NCI-H1417 (cell line): ENCODE measurements at places on chromosomes 16 and 17.

GRCh38 chr16:51624080-51624775 lies 473.2 kb upstream of the SALL1 start:
- no peak for DNase-seq

- no peak for DNase-seq
Measured at GRCh38 chr17:77459018-77459755, 318.4 kb downstream of the SEC14L1 start.

GRCh38 chr17:39187152-39187830 lies 10.2 kb downstream of the CACNB1 start:
- DNase-seq = no peak

DNA sequence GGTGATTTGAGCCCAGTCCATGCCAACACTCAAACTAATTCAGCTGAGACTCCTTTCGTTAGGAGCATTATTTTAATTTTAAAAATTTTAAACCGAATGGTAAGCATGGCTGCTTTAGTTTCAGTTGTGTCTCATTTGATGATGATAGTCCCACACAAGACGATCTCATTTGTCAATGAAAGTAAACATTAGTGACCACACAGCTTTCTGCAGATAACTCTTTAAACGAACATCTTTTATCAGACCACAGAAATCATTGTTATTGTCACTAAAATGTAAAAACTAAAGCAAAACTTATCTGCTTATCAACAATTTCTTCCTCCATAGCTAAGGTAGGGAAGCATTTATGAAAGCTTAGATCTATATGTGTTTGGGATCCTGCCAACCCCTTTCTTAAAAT lies 382.2 kb downstream of the ZFHX3 start:
- no peak for DNase-seq

DNA sequence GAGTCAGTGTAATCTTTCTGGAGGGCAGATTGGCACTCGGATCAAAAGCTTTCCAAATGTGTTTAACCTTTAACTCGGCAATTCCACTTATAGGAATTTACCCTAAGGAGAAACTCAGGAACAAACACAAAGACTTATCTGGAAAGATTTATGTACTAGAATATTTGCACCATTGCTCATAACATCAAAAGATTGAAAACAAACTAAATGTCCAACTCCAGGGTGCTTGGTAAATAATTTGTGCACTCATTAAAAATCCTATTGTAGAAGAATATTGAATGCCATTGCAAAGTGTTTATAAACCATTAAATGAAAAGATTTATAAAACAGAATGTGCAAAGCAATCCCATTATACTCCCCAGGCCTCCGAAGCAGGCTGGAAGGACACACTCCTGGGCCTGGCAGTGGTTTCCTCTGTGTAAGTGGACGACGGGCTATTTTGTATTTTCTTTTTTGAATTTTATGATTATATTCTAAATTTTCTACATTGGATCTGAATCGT lies 18.7 kb upstream of the RBFOX3 start:
- DNase-seq = no peak

DNA sequence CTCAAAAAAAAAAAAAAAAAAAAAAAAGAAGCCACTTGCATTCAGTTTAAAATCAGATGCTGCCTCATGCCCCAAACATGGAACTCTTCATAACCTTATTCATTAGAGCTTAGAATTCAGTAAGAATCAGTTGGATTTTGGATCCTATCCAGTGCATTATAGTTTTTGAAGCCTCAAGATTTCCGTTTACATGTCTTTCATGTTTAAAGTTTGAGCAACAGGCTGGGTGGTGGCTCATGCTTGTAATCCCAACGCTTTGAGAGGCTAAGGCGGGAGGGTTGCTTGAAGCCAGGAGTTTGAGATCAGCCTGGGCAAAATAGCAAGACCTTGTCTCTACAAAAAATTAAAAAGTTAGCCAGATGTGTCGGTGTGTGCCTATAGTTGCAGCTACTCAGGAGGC lies 55.0 kb downstream of the SNTB2 start:
- no peak for DNase-seq

- no peak for DNase-seq
Measured at GRCh38 chr16:53780051-53780450, 76.1 kb downstream of the FTO start.

DNA sequence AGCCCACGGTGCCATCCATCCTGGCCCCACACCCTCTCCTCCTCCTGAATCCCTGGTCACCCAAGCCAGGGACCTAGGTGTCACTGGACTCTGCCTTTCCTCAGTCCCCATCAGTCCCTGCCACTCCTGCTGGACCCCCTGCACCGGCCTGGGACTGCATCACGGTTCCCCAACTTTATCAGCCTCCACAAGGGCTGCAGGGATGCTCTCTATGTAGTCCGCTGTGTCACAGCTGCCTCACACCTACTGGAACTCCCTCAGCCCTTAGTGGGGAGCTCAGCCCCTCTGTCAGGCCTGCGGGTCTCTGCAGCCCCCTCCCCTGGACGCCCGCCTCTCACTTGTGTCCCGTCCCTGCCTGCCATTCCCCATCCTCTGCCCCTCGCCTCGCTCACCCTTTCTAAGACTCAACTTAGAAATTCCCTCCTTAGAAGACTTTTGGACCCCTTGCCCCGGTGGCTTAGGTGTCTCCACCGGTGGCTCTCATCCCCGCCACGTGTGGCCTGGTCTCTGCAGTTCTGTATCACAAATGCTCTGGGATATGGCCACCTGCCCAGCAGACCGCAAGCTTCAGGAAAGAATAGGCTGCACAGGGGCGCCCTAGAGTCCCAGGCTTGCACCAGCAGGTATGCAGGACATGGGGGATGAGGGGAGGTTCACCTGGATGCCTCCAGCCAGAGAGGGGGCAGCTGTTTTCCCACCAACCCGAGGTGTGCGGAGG lies 62.9 kb downstream of the PRMT7 start:
- no peak for DNase-seq

DNA sequence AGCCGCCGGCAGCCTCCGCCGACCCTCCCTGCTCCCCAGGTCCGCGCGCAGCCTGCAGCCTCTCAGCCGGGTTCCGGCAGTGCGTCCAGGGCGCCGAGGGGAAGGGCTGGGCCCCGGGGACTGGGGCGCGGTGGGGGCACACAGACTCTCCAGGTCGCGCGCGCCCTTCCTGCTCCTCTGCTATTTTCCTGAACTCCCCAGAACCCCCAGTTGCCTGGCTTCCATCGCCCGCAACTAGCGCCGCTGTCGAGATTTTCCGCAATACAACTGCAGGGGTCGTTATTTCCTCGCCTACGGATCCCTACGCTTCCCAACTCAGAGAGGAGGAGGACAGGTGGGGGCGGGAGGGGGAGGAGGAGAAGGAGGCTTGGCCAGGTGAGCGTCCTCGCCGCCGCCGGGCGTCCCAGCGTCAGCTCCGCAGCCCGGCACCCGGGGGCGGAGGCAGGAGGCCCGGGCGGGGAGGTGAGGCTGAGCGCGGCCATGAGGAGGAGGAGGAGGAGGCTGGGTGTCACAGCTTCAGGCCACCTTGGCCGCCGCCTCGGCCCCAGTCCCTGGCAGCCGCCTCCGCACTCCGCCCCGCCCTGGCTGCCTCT lies at the start of gene CA10:
CA10 (minus strand) TSS at position 265 of the 593 bp plus-strand sequence.
- peak; percentile 56 for DNase-seq

DNA sequence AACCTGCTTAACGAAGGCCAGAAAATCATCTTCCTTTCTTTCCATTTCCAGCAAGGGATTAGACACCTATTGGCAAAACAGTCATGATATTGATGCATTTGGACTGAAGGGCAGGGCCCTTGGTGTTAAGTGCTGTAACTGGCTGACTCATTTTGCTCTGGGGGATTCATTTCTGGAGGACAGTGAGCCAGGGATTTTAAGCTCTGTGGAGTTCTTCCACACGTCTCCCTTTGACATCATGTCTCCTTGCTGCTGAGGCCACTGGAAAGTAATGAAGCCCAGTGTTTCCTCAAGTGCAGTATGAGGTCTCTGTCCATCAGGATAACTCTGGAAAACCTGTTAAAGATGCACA lies 42.2 kb downstream of the DNAH9 start:
- DNase-seq = no peak

DNA sequence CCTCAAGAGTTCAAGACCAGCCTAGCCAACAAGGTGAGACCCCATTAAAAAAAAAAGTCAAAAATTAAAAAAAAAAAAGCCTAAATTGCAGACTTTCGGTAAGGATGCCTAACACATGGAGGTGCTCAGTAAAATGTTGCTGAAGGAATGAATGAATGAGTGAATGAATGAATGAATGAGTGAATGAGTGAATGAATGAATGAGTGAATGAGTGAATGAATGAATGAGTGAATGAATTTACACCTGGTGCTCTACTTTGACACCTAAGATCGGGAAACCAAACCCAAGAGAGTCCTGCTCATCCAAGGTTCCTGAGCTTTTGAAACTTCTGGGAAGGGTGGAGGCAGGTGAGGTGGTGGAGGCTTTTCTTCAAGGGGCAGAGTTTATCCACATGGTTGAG lies 112.2 kb upstream of the LHX1 start:
- DNase-seq = no peak

DNA sequence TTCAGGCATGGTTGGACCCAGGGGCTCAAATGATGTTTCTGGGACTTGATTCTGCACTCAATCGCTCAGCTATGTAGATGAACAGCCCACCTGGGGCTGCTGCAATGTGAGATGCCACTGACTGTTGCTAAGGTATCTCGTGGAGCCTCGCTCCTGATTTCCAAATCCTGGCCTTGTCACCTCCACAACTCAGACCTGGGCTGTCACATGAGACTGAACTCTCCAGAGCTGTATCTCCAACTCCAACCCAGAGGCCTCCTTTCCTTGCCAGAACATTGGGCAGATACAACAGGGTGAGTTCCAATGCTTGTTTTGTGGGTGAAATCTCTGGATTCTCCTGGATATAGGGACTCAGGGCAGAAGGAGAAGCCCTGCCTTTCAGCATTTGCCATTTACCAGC lies 79.5 kb downstream of the GNAO1 start:
- DNase-seq = no peak

- no peak for DNase-seq
Measured at GRCh38 chr17:12227547-12227946, 206.9 kb downstream of the MAP2K4 start.

GRCh38 chr17:77889135-77889505 lies 69.4 kb upstream of the TNRC6C start:
- DNase-seq = no peak

- DNase-seq = no peak
Measured at GRCh38 chr16:5321930-5322329, 224.3 kb upstream of the EEF2KMT start.

GRCh38 chr17:78344666-78345065 lies 15.2 kb downstream of the SOCS3 start:
- no peak for DNase-seq

GRCh38 chr17:61834610-61835009 lies 28.7 kb downstream of the BRIP1 start:
- no peak for DNase-seq

DNA sequence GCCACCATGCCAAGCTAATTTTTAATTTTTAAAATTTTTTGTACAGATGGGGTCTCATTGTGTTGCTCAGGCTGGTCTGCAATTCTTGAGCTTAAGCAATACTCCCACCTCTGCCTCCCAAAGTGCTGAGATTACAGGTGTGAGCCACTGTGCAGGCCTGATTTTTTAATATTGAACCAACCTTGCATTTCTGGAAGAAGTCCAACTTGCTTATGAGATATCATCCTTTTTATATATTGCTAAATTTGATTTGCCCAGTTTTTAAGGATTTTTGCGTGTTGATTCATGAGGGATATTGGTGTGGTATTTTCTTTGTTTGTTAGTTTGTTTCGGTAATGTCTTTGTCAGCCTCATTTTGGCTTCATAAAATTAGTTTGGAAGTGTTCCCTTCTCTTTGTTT lies 196.4 kb downstream of the SEC14L1 start:
- DNase-seq = no peak

DNA sequence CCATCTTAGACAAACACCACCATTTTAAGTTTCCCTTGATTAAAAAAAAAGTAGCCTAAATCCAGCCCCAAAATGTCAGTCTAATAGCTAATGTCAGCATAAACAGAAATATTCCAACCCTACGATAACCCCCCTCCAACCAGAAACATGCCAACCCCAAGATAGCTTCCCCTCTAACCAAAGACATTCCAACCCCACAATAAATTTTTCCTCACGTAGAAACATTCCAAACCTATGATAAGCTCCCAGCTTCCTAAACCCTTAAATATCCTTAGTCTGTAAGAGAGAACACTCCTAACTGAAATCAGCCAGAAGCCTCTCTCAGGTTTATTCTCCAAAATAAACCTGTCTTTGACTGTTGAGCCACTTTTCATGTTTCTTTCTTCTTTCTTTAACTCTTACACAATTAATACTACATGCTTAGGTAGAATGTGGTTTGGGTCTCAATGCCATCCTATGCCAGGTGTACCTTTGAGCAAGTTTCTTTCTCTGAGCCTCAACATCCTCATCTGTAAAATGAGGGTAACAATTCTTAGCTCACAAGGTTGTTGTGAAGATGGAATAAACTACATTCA lies 10.5 kb upstream of the KRT38 start:
- no peak for DNase-seq

DNA sequence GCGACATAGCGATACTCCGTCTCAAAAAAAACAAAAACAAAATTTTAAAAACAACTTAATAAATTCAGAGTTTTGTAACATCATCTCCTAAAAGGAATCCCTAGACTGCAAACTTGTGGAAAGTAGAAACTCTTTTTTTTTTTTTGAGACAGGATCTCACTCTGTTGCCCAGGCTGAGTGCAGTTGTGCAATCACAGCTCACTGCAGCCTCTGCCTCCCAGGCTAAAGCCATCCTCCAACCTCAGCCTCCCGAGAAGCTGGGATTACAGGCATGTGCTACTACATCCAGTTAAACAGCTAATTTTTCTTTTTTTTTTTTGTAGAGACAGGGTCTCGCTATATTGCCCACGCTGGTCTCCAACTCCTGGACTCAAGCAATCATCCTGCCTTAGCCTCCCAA lies 19.7 kb downstream of the EZH1 start:
- no peak for DNase-seq

DNA sequence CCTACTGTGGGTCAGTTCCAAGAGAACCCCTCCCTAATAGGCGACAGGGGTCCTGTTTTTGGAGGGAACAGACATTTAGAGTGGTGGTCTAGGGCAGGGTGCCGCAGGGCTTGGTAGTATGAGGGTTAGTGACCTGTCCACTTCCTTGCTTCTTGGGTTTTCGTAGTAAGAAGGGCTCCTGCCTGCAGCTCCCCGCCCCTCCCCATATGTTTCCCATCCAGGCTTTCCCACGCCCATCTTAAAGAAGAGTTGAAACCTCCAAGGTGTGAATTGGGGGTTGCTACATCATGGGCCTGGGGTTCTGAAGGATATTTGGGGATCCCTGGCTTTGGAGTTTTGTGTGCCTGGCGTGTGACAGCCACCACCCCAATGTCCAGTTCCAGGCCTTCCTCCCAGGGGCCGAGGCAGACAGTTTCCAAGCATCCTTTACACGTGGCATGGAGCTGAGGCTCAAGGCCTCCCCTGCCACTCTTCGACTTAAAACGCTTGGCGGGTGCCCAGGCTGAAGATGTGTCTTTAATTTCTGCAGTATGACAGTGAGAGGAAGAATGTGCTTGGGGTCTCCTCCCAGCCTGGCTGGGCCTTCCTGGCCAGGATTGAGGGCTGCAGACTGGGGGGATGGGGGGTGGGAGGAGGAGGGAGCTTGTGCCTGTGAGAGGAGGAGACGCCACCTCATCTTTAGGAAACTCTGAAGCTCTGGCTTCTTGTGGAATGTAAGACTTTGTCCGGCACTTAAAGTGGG lies 2.3 kb upstream of the COL1A1 start:
- DNase-seq = no peak
